GM13976 (cell line): ENCODE measurements at places on chromosomes 2 and 18.

DNA sequence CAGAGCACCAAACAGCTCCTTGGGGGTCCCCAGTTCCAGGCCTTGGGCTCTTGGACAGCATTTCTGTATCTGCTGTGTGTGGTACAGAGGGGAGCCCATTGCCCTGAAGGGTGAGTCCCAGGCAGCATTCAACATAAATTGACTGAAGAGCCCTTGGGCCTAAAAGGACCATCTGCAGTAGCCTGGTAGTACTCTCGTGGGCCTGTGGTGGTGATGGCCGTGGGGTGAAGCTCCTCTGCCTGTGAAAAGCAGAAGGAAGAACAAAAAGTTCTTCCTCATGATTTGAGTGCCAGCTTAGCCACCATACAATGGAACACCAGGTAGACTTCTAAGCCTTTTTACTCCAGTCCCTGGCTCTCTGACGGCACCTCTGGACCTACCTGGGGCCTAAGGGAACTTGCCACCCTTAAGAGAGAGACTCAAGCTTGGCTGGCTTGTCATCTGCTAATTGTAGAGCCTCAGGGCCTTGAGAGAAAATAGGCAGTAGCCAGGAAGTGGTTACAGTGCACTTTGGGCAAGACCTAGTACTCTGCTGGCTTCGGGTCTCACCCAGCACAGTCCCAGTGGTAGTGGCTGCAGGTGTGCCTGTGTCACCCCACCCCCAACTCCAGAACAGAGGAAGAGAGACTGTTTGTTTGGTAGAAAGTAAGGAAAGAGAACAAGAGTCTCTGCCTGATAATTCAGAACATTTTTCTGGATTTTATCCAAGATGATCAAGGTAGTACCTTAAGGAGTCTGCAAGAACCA is 84.6 kb upstream of the CERS6 start:
- DNase-seq = no peak

- no peak for DNase-seq
Observed at GRCh38 chr18:13284330-13285027, 65.9 kb downstream of the LDLRAD4 start.

DNA sequence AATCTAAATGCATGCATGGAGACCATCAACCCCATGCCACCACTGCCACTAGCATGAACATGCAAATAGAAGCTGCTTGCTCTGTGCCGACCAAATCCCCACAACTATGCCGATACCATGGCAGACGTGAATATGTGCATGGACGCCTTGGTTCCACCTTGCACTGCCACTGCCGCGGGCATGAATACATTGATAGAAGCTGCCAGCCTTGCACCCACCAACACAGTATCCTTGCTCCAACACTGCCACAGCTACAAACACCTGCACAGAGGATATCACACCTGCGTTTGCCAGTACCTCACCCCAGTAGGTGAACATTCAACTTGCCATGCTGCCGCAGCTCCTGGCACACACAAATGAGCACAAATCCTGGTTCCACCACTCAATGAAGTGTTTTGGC is 527.4 kb upstream of the REG3G start:
- DNase-seq = no peak

DNA sequence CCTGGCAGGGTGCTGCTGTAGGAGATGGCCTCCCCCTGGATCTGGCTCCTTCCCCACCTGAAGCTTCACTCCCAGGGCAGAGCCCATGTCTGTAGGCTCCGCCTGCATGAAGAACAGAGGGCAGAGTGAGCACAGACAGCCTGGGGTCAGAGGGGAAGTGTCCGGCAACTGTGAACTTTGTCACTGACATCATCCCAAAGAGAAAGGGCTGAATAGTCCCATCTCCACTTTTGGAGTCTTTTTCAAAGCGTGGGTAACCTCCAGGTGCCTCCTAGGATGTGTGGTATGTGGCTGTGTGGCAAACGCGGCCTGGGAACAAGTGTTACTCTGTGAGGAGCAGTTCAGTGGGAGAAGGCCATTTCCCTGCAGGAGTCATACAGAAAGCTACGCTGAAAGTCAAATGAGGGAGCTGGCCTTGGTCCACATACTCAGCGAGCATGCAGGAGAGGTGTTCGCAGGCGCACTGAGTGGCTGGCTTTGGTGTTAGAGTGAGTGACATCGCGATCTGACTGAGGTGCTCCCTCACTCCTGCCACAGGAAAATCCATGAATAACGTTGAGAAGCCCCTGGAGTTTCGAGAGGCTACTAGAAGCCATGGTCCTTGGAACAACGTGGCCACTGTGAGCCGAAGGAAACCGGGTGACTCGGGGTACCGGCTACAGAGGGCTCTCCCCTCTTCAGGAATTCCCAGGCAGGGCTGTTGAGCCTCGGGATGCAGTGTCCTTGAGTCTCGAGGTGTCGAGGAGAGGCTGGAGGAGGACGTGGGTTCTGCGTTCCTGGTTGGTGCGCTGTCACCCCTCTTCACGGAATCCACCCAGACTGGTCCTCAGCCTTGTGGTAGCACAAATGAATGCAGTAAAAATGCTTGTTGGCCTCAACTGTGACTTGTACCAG is 54.7 kb downstream of the CABLES1 start:
- DNase-seq = no peak

GRCh38 chr2:96089356-96090195 is 26.8 kb downstream of the ADRA2B start:
- DNase-seq = no peak

DNA sequence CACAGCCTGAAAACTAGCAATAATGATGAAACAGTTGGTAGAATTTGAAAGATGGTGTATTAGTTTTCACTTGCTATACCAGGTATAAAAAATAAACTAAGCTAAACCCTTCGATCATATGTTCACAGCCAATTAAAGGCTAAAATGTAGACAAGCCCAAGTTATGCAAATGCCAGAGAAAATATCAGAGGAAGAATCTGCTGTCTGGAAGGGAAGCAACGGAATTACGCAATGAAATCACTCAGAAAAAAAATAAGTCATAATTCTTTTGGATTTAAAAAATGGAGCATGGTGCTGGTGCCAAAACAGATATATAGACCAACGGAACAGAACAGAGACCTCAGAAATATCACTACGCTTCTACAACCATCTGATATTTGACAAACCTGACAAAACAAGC is 108.3 kb downstream of the ARL4C start:
- DNase-seq = no peak

DNA sequence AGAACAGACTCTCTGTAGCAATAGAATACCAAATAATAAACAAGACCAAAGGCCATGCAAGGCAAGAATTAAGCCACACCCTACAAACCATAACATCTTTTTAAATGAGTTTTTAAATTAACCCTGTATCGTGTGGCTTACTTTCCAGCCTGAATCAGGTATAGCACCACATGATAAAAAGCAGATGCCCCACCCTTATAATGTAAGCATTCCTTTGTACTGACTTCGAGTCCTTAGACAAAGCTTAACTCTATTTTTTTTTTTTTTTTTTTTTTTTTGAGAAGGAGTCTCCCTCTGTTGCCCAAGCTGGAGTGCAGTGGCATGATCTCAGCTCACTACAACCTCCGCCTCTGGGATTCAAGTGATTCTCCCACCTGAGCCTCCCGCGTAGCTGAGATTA is 1.7 kb upstream of the C2orf42 start:
- no peak for DNase-seq

DNA sequence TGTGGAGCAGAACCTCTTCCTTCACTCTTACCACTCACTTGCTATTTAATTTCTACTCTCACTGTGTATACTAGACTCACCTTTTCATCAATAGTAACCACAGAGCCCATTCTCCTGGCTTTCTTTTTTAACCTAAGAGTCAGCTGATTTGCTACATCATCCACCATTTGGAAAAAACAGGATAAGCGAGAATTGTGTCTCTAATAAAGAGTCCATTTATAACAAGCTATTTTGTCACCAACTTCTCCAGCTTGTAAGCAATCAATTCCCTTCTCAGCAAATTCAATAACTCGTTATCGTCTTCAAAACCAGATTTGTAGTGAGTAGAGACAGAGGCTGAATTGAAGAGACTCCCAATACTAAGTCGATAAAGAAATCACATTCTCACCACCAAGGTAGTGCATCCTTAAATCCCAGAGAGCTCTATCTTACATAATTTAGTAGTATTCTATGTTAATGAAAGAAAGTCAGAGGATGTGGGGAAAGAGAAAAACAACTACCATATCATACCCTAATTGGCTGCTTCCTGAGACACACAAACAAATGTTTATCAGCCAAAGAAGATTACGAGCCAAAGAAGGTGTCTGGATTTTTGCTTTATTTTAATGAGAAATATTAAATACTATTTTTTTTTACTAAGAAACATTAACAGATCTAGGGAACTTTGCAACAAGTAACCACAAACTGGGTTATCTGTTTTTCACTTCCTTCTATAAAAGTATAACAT is 52.5 kb upstream of the SPTBN1 start:
- DNase-seq = no peak

DNA sequence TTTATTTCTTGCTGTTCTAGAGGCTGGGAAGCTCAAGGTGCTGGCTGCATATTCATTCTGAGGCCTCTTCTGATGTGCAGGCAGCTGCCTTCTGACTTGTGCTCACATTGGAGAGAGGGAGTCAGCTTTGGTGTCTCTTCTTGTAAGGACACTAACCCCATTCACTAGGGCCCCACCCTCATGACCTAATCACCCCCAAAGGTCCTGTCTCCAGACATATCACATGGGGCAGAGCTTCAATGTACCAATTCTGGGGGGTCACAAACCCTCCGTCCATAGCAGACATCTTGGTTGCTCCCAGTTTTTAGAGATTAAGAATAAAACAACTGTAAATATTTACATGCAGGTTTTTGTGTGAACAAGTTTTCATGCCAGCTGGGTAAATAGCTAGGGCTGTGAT is 109.1 kb downstream of the RTP5 start:
- no peak for DNase-seq

- no peak for DNase-seq
Observed at GRCh38 chr18:58630071-58630470, 1.2 kb upstream of the ALPK2 start.

DNA sequence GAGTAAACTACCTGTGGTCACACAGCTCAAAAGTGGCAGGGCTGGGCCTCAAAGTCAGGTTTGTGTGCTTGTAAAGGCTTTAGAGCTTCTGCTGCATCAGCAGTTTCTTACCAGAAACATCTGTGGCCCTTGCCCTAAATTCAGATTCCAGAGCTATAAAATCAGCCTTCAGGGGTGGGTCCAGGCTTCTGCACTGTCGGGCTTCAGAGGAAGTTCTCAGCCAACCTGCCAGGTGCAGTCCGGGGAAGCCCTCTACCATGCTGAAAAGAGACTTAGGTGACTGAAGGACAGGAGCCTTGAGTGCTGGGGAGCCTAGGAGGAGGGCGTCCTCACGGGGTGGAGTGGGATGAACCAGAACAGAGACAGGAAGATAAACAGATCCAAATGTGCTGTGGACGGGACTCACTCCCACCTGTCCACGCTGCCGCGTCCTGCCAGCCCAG is 69.9 kb upstream of the HS6ST1 start:
- DNase-seq = no peak

GRCh38 chr2:50004667-50005066 is 850.4 kb upstream of the FSHR start:
- DNase-seq = no peak

DNA sequence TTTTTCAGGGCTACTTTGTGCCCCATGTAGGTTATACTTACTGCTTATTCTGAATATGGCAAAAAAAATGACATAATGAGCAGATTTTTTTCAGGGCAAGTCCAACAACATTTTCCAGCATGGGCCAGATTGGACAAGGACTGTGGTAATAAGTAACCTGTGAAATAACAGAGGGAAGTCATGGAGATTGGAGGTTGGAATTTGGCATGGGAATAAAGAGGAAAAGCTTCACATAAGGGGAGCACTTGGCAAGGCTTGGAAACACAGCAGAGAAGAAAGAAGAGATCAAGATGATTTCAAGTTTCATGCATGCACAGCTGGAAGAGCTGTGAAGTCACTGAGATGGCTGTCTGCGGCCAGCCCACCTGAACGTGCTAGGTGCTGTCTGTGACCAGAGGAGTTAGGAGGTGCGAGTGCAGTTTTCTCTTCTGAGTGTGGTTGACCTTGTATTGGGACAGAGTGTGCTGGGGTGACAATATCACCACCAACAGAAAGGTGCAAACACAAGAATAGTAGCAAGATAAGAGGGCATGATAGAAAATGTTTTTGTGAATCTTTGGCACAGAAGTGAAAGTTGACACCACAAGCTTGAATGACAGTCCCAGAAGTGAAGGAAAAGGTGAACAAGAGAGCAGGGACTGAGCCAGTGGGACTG is 71.1 kb upstream of the DSC1 start:
- DNase-seq = no peak
